Inflammatory macrophage treated with lipopolysaccharide for 4 hours (primary cell): ENCODE measurements at places on chromosomes 13 and 19.

- no peak for DNase-seq
Observed at GRCh38 chr13:41599619-41600018, 142.3 kb downstream of the RGCC start.

- peak; percentile 65 for DNase-seq
Observed at GRCh38 chr13:49499889-49500660, 4.3 kb downstream of the PHF11 start.

GRCh38 chr19:18013210-18014111, 5.5 kb downstream of the ARRDC2 start:
- no peak for DNase-seq

DNA sequence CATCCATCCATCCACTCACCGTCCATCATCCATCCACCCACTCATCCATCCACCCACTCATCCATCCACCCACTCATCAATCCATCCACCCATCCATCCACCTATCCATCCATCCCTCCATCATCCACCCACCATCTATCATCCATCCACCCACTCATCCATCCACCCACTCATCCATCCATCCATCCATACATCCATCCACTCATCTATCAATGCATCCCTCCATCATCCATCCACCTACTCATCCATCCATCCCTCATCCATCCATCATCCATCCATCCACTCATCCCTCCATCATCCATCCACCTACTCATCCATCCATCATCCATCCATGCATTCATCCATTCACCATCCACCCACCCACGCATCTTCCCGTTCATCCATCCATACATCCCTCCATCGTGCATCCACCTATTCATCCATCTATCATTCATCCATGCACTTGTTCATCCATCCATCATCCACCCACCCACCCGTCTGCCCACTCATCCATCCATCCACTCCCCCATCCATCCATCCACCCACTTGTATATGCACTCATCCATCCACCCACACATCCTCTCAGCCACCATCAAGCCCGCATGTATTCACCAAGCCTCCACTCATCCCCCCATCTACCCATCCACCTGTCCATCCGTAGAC, 3.6 kb downstream of the STAP2 start:
- DNase-seq, result no peak

- no peak for DNase-seq
Observed at GRCh38 chr13:33127009-33127551, 110.9 kb downstream of the KL start.

DNA sequence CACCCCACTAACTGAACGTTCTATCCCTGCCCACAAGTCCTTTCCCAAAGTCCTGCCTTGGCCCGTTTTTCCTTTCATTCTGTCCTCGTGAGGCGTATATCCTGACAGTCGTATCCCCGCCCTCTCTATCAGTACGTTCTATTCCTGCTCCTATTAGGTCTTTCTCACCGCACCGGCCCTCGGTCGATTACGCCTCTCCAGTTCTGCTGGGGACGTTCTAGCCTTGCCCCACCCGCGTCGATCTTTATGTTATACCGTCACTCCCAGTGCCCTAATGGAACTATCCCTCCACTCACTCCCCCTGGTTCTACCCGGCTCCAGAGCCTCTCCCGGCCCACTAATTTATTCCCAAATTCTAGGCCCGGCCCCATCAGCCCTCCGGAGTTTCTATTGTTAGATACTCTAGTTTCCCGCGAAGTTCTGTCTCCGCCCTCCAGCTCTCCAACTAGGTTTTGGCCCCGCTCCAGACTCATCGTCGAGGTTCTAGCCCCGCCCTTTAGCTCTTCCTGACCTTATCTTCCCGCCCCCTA, 2.0 kb downstream of the PLAUR start:
- DNase-seq, result no peak

DNA sequence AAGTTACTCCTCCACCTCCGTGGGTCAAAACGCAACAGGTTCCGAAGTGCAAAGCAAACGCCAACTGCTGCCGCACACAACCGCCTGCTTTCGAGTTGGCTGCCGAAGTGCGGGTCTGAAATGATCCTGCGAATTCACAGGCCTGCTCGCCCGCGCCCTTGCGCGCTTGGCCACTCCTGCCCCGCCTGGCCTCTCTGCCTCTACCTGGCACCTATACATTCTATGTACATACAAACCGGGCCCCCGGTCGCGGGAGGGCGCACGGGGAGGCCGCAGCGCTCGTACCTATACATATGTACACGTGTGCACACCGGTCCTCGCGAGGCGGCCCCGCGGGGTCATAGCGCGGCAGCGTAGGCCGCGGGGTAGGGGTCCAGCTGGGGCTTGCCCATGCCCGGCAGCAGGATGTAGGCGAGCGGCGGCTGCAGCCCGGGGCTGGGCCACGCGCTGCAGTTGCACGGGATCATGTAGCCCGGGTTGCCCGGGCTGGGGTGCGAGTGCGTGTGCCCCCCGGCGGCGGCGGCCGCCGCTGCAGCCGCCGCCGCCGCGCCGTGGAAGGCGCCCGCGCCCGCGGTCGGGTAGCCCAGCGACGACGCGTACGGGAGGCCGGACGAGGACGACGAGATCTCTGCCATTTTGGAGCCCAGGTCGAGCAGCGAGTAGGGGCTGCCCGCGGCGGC, 1.3 kb downstream of the SOX21 start:
- DNase-seq, result peak; percentile 3

GRCh38 chr13:51619614-51620013, 35.4 kb downstream of the WDFY2 start:
- peak; percentile 26 for DNase-seq

- DNase-seq, result peak; percentile 57
Observed at GRCh38 chr19:13835791-13836723, 40.8 kb downstream of the ZSWIM4 start.

DNA sequence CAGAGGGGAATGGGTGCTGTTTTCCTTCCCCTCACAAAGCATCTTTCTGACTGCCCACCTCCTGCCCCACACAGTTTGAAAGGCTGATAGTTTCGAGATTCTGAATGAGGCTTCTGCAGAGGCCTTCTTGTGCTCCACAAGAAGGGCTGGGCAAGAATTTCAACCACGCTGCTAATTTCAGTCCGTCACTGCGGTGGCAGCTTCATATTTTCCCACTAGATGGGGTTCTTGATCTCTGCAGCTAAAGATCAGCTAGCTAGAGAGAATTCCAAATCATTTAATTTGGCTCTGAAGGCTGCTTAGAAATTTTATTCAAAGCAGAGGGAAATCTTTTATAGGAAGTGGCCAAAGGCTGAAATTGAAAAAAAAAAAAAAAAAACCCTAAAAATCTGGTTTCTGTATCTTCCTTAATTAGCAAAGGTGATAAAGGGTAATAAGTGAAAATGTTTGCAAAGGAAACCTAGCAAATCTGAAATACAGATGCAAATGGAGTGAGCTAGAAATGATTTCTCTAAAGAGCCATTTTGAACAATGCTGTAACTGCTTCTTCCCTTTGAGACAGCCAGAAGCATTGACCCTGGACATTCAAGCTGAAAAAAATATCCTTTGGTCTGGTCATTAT, 38.0 kb upstream of the C13orf42 start:
- peak; percentile 23 for DNase-seq

DNA sequence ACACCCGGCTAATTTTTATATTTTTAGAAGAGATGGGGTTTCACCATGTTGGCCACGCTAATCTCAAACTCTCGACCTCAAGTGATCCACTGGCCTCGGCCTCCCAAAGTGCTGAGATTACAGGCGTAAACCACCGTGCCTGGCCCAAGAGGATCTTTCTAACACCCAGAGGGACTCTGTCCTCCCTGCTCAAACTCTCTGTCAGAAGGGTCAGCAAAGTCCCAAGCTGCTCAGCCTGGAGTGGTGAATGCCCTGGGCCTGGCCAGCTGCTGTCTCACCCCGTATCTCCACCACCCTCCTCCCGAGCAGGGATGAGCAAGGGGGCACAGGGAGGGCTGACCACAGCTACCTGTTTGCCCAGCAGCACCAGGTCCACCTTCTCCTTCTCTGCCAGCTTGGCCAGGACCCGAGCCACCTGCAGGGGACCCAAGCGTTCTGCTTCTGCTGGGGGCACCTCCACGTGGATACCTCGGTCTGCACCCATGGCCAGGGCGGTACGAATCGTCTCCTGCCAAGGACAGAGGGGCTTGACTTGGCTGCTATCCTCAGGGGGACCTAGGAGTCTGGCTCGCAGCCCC, 10.9 kb upstream of the VSIG10L start:
- no peak for DNase-seq

- peak; percentile 24 for DNase-seq
Observed at GRCh38 chr19:4916292-4917082, 7.2 kb downstream of the UHRF1 start.

DNA sequence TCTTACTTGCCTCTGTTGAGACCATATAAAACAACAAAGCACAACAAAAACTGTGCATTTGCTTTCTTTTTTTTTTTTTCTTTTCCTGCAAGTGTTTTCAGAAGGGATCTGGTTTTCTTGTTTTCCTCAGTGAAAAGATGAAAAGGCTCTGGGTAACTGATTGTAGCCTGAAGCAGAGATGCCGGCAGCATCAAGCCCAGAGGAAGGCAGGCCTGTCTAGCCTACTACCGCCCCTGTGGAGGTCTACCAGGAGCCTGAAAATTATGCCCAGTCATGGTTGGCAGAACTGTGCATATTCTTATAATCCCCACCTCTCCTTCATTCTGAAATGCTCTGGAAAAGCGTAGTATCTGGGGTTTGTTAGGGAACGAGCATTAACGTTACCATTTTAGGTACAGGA, 32.6 kb upstream of the MEDAG start:
- no peak for DNase-seq

DNA sequence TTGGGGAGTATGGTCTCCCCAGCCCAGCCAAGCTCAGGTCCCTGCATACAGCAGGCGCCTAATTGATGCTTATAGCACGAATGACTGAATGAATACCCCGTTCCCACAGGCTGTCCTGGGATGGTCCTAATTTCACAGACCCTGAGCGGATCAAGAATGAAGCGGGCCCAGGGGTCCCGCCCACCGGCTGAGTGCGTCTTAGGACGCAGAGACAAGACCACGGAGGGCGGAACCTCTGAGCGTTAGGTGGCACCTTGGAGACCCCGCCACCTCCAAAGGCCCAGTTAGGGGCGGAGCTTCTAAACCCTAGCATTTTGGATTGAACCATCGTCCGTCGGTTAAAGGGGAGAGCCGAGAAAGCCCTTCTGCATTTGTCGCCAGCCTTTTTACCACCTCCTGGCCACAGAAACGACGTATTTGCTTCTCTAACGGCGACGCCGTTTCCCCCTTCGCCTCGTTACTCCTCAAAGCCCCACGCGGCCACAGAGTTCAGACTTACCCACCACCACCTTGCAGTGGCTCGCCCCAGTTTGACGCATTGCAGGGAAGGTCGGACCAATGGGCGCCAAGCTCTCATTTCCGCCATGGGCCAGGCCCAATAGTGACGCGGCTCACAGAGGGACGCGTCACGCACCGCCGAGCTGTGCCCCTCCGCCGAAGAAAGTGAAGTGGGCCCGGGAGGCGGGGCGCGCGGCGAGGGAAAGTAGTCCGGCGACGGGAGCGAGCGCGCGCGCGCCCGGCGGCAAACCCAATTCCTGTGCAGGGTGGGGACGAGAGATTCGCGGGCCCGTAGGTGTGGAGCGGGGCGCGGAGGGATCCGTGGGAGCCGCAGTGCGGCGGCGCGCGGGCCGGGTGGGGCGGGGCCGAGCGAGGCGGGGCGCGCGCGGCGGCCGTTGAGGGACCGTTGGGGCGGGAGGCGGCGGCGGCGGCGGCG, 479 bp upstream of the CALM3 start:
- DNase-seq, result peak; percentile 97

DNA sequence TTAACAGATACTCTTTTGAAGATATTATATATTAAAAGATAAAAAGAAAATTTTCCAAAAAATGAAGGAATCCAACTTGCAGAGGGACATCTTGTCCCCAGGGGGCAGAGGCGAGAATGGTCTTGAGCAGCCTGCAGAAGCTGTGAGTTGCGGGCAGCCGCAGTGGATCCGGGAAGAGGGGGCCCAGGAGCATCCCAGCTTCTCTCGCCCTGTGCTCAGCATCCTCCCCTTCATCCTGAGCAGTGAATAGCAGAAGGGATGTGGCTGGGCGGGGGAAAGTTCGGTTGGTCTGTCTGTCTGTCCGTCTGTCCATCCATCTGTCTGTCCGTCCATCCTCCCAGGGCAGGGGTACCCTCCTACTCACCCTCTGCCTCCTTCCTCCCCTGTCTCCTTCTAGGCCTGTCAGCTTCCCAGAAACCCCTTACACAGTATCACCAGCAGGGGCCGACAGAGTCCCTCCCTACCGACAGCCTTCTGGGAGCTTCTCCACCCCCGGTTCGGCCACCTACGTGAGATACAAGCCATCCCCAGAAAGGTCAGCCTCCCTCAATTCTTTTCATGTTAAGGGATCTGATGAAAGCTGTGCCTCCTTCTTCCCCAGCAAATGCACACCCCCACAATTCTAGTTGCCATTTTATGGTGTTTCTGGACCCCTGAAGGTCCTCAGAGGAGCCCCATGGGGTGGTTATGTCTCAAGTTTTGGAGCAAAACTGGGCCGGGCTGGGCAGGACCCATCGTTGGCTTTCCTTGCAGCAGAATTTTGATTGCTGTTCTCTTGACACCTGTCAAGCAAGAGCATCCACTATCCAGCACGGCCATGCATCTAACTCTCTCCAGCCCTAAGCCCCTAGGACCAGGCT, 81.6 kb downstream of the DPF1 start:
- DNase-seq, result peak; percentile 4

DNA sequence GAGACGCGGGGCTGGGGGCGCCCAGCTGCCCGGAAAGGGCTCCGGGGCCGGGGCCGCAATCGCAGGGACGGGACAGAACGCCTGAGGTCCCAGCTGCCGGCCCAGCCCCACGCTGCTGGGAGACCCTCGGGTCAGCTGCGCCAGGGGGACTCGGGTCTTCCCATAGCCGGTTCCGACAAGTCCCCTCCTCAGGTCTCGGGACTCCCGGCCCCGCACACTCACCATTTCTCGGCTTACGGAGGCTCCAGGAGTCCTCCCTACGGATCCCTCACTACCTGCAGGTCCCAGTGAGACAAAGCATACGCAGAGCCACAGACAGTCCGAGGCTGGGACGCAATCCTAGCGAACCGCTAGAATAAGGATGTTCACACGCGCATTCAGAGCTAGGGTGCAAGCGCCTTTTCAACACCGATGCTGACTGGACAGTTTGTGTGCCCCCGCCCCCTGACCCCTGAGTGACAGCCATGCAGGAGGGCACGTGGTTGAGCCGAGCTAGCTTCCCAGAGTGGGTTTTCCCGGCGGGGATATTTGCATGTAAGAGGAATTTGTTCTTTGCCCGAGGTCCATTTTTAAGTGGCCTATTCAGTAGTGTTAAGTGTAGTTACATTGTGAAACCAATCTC, 13.6 kb downstream of the ZNF490 start:
- no peak for DNase-seq

DNA sequence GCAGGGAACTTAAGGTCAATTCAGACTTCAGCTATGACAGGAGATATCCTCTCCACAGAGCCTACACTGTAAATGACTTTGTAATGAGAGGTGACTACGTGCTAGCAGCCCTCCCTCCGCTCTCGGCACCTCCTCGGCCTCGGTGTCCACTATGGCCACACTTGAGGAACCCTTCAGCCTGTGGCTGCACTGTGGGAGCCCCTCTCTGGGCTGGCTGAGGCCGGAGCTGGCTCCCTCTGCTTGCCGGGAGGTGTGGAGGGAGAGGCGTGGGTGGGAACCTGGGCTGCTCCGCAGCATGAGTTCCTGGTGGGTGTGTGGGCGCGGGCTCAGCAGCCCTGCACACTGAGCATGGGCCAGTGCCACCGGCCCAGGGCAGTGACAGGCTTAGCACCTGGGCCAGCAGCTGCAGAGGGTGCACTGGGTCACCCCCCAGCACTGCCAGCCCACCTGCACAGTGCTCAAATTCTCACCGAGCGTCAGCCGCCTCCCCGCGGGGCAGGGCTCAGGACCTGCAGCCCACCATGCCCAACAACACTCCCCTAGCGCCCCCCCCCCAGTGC, 137.6 kb upstream of the SPACA7 start:
- no peak for DNase-seq

- DNase-seq, result no peak
Observed at GRCh38 chr13:99391781-99392469, 84.7 kb upstream of the GPR183 start.
